ENCODE measurements at places on chromosomes 12 and 14. TPM values are rescaled to one million over a fixed set of nuclear protein-coding genes. Genes with fewer than 3 reads are reported as not detected.

The ETNK1 gene
- 34.0 TPM for total RNA-seq

The FIGNL2 gene
- 0.32 TPM for total RNA-seq

DNA sequence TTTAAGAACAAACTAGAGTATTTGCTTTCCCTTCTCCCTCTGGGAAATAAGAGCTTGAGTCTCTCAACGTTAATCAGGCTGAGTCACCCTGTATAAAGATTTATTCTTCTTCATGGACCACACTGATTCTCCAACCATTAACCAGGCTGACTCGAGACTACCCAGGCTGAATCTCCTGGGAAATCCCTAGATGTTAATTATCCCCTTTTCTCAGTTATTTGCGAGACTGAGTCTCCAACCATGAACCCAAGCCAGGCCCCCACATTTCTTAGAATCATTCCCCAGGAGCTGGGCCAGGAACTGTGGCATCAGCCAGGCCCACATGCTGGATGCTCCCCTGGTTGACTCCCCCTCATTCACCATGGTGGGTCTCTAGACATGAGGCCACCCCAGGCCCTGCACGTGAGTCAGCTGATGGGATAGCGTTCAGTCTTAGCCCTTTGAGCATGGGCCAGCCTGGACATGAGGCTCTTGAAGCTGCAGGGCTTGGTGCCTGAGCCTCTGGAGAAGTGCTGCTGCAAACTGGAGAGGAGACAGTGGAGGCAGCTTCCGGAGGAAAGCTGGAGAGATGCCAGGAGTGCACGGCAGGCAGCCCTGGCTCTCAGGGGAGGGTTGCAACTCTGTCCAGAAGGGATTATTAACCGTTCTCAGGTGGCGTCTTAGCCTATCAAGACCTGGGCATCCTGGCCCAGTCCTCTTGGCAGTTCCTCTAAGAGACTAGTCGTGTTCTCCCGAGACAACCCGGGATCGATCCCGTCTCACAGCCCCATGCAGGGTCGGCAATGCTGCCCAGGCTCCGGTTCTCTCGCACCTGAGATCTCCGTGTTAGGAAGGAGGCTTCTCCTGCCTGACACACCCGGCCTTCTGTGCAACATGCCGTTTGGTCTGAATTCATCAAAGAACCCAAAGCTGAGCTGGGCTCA is 296.6 kb downstream of the ADGRD1 start:
- no peak overlapping the region for H3K4me3 ChIP-seq
- DNase-seq: no peak
- H3K27ac ChIP-seq: no peak overlapping the region
- H3K4me1 ChIP-seq: no peaks in the 10 kb centered on the region
- H3K27me3 ChIP-seq: no peaks in the 10 kb centered on the region
- no peaks in the 10 kb centered on the region for H3K36me3 ChIP-seq

DNA sequence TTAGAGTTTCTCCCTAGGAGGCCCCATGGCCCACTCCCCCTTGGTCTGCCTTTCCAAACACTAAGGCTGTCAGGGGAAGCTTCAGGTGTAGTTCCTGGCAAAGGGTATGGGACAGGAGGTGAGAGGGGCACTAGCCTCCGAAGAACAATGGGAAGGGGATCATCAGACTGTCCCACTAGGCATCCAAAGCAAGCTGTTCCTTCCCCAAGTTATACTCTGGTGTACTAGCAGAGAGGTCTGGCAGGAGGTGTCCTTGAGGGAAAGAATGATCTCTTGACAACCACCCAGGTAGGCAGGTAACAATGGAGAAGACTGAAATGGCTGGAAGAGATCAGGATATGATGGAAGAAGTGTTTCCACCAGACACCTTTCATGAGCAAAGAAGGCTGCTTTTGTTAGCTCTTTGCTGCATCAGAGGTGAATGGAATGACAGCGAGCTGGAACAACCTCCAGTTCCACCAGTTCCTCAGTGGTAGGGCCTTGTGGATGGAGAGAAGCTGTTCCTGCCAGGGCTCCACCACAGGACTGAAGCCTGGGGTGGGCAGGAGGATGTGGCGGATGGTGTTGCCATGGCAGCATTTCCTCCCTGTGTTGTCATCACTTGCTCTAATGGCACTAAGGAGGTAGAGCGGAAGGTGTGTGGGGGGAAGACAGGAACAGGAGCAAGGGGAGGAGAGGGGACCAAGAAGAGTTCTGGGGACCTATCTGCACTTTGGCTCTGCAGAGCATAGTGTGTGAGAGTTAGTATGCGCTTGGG is 2.3 kb upstream of the AGAP2 start:
- no peak for DNase-seq
- peaks cover 4% of the 10 kb centered on the region for H3K4me1 ChIP-seq
- H3K4me3 ChIP-seq: no peak overlapping the region
- H3K27ac ChIP-seq: no peak overlapping the region

GRCh38 chr12:77214136-77214535 is 148.8 kb upstream of the E2F7 start:
- H3K4me3 ChIP-seq: no peak overlapping the region
- DNase-seq: peak; percentile 58
- H3K27ac ChIP-seq: peak overlapping the region; percentile 9
- no peaks in the 10 kb centered on the region for H3K27me3 ChIP-seq
- peaks cover 21% of the 10 kb centered on the region for H3K4me1 ChIP-seq

The TTC5 gene
- 18.5 TPM for total RNA-seq

GRCh38 chr12:47824198-47824597 is 4.5 kb upstream of the HDAC7 start:
- peak overlapping the region; percentile 29 for H3K27ac ChIP-seq
- no peak overlapping the region for H3K4me3 ChIP-seq
- no peaks in the 10 kb centered on the region for H3K36me3 ChIP-seq
- no peaks in the 10 kb centered on the region for H3K27me3 ChIP-seq

The LTA4H gene
- 62.9 TPM for total RNA-seq

GRCh38 chr12:27807063-27807703 is 27.1 kb upstream of the MANSC4 start:
- H3K4me3 ChIP-seq: no peak overlapping the region
- H3K27me3 ChIP-seq: no peaks in the 10 kb centered on the region
- H3K27ac ChIP-seq: no peak overlapping the region
- H3K36me3 ChIP-seq: no peaks in the 10 kb centered on the region

GRCh38 chr12:11651381-11651780 is 1.9 kb downstream of the ETV6 start:
- peak overlapping the region; percentile 100 for H3K4me3 ChIP-seq
- no peaks in the 10 kb centered on the region for H3K27me3 ChIP-seq
- no peak for DNase-seq
- H3K36me3 ChIP-seq: no peaks in the 10 kb centered on the region
- peak overlapping the region; percentile 96 for H3K27ac ChIP-seq
- peaks cover 22% of the 10 kb centered on the region for H3K4me1 ChIP-seq

The TAS2R9 gene
- total RNA-seq: not detected

DNA sequence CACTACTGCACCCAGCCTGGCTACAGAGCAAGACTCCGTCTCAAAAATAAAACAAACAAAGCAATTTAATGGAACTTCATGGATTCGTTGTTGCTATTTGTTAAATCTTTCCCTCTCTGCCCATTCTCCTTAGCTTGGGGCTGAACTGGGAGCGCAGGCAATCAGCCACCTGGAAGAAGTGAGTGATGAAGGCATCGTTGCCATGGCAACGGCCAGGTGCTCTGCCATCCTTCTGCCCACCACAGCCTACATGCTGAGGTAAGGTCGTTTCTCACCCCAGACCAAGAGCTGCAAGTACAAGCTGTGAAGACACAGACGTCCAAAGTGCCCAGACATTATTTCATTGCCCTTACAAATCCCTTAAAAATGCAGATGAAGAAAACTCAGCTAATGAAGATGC is 19.1 kb downstream of the AMDHD1 start:
- H3K4me1 ChIP-seq: no peaks in the 10 kb centered on the region
- no peaks in the 10 kb centered on the region for H3K36me3 ChIP-seq
- DNase-seq: no peak
- H3K27me3 ChIP-seq: peaks cover 11% of the 10 kb centered on the region

DNA sequence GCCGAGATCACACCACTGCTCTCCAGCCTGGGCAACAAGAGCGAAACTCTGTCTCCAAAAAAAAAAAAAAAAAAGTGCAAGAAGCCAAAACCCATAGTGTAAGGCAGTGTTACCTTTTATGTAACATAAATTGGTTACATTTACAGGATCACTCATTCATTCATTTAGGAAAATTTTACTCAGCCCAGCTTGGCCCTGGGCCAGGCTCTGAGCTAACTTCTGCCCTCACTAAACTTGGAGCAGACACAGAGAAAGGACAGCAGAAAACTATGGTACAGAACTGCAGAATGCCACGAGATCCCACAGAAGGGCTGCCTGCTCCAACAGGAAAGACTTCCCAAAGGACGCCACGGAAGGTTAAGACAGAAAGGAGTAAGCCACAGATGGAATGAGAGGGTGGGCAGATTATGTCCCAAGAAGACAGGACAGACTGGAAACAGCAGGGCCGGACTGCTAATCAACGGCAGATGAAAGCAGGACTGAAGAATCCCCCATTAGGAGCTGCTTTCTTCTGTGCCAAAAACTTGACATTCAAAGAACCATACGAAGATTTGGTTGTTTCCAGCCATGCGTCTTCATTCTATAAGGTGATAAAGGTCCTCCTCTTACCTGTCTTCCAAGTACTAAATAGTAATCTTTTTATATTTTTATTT is 18.9 kb downstream of the PPP1R13B start:
- peak; percentile 66 for DNase-seq
- H3K27me3 ChIP-seq: no peaks in the 10 kb centered on the region
- 0 out of 2 replicates have a peak, but pooled peaks cover 6% of the 10 kb centered on the region for H3K4me1 ChIP-seq
- peak overlapping the region; percentile 9 for H3K4me3 ChIP-seq

GRCh38 chr14:102761206-102761605 is 16.0 kb upstream of the TRAF3 start:
- no peak overlapping the region for H3K27ac ChIP-seq
- no peaks in the 10 kb centered on the region for H3K36me3 ChIP-seq
- H3K27me3 ChIP-seq: 0 out of 2 replicates have a peak, but pooled peaks cover 5% of the 10 kb centered on the region
- H3K4me1 ChIP-seq: no peaks in the 10 kb centered on the region
- H3K4me3 ChIP-seq: no peak overlapping the region
- no peak for DNase-seq

DNA sequence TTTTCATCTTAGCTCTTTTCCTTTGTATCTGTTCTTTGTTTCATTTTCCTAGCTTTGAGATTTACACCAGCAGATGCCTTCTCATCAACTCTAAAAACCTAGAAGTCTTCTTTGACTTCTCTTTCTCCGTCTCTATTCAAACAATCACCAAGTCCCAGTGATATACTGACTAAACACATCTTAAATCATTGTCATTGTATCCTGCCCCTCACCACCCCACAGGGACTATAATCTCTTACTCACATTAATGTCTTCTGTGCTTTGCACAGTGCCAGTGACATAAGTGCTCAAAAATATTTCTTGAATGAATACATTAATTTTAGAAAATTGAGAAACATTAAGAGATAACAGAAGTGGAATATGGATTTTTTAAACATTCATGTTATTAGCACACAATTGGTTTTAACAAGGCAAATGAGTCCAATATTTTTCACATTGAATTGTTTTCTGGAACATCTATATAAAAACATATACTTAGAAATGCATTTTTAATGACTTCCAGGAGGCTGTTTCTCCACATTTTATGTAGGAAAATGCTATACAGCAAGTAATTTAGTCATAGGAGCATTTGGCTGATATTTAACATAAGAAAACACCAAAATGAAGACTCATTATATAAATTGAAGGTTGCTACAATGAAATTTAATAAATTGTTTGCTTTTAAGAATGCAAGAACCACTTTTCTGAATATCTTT is 472.8 kb upstream of the PRICKLE1 start:
- H3K27me3 ChIP-seq: no peaks in the 10 kb centered on the region
- no peak overlapping the region for H3K4me3 ChIP-seq
- H3K4me1 ChIP-seq: peaks cover 11% of the 10 kb centered on the region
- H3K36me3 ChIP-seq: no peaks in the 10 kb centered on the region

DNA sequence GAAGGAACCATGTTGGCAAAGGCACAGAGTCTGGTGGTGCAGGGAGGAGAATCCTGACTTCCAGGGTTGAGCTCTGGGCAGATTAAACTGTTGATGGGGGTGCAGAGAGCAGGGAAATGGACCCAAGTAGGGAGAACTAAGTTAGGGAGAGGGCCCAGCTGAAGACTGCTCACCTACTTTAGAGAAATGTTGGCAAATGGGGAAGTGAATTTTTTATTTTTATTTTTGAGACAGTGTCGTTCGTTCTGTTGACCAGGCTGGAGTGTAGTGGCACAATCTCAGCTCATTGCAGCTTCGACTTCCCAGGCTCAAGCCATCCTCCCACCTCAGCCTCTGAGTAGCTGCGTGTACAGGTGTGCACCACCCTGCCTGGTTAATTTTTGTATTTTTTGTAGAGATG is 32.1 kb upstream of the TUBA1A start:
- no peaks in the 10 kb centered on the region for H3K36me3 ChIP-seq
- no peak overlapping the region for H3K4me3 ChIP-seq
- no peak for DNase-seq
- H3K4me1 ChIP-seq: peaks cover 13% of the 10 kb centered on the region
- no peak overlapping the region for H3K27ac ChIP-seq
- no peaks in the 10 kb centered on the region for H3K27me3 ChIP-seq

DNA sequence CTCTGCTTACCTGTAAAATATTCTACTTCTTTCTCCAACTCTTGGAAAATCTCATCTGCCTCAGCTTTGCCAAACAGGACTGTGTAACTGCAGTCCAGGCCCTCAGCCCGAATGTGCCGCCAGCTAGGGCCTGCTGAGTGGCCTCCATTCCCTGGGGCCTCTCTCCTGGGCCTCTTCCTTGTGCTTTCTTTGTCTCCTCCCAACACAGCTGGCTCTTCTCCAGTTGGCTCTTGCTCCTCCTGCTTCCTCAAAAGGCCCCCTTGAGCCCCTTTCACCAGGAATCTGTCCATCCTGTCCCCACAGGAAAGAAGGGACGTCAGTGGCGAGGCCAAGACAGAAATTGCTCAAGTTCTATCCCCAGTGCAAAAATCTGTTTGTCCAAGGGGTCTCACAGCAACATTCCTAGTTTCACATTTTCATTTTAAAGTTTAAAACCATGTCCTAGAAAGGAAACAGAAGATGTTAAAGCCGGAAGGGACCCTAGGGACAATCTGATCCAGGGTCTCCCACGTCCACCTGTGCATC is 713 bp downstream of the ALKBH2 start:
- DNase-seq: no peak
- peaks cover 16% of the 10 kb centered on the region for H3K4me1 ChIP-seq
- 0 out of 2 replicates have a peak overlapping the region, but pooled peaks have one; percentile 43 for H3K27ac ChIP-seq
- no peaks in the 10 kb centered on the region for H3K27me3 ChIP-seq
- peaks cover 6% of the 10 kb centered on the region for H3K36me3 ChIP-seq
- peak overlapping the region; percentile 82 for H3K4me3 ChIP-seq

DNA sequence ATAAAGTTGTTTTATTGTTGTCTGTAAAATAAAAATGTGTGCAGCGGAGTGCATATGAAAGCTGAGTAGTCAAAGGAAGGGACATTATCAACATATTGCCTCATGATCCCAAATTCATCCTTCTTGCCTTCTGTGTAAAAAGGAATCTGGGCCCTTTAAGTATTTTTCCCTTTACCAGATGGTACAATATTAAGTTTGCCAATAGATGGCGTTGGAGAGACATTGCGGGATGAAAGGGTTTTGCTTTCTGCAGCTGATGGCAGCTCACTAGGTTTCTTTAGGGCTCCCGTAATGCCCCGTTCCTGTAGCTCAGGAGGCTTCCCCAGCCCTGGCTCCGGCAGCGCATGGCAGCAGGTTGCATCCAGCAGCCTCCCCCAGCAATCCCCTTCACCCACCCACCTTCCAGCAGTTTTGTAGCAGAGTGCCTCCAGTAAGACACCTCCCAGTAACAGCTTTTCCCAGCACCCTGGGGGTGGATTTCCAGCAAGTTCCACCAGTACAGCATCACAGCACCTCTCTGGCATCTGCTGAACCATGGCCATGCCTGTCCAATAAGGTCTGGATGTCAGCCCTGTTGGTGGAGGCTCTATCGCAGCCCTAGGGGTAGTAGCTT is 354.4 kb downstream of the MED13L start:
- no peaks in the 10 kb centered on the region for H3K27me3 ChIP-seq
- H3K4me1 ChIP-seq: peaks cover 11% of the 10 kb centered on the region
- no peaks in the 10 kb centered on the region for H3K36me3 ChIP-seq
- no peak overlapping the region for H3K27ac ChIP-seq
- H3K4me3 ChIP-seq: no peak overlapping the region
